ENCODE measurements at places on chromosomes 6 and 20. TPM values are rescaled to one million over a fixed set of nuclear protein-coding genes. Genes with fewer than 3 reads are reported as not detected.

- DNase-seq, result no peak
Observed at GRCh38 chr6:151292974-151293687, 53.4 kb downstream of the AKAP12 start.

GRCh38 chr20:49633643-49634042 is 65.7 kb upstream of the PTGIS start:
- DNase-seq, result no peak

GRCh38 chr20:32551693-32552092 is 33.4 kb downstream of the NOL4L start:
- DNase-seq, result no peak

- no peak for DNase-seq
Observed at GRCh38 chr6:135566311-135567068, 69.0 kb upstream of the AHI1 start.

DNA sequence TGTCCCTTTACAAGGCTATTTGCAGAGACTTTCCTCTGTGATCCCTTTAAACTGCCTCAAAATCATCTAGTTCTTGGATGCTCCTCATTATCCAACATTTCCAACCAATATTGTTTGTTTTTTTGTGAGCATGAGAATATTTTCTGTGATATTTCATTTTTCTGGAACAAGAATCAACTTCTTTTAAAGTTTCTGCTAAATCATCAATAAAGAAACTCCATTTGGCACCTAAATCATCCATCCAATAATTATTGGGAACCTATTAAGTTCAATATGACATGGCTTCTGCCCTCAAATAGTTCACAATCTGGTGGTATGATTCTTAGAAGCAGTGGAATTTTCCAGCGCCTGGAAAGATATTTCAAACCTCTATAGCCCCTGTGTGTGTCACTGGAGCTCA is 207.6 kb downstream of the ISM1 start:
- no peak for DNase-seq

- DNase-seq, result peak; percentile 42
Observed at GRCh38 chr6:118776607-118777549, 117.1 kb upstream of the ASF1A start.

DNA sequence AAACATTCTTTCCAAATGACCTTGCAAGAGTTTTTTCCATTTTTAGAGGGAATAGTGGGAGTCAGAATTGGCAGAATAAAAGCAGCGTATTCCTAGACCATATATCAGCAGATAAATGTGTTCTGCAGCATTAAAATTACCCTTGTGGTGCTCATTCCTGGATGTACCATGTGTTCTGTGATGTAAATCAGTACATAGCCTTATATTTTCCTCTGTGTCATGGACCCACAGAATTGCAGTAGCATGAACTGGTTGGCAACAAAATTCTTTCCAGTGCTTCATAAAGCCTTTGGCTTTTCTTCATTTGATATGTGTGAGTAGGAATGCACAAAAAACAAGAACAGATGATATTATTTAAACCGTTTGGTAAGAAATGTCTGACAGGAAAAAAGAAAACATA is 32.5 kb downstream of the ANKEF1 start:
- DNase-seq, result no peak

DNA sequence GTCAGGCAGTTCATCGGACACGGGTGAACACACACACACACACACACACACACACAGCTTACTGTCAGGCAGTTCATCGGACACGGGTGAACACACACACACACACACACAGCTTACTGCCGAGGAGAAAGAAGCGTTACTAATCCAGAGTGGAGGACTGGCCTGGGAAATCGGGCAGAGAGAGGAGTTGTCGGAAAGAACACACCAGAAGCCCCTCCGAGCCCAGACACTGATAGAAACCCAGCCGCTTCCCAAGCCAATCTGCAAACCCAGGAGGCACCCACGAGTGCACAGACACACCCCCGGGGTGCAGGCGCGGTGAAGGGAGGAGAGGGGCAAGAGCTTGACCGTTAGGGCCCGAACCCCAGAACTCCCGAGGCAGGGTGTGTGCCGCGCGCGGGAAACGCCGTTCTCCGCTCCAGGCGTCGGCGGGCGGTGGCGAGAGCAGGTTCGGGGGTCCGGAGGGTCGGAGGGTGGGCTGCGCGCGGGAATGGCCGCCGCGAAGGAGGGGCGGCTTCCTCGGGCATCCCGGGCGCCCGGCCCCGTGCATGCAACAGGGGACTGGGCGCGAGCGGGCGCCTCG is 636 bp downstream of the ELOVL2 start:
- DNase-seq, result no peak

DNA sequence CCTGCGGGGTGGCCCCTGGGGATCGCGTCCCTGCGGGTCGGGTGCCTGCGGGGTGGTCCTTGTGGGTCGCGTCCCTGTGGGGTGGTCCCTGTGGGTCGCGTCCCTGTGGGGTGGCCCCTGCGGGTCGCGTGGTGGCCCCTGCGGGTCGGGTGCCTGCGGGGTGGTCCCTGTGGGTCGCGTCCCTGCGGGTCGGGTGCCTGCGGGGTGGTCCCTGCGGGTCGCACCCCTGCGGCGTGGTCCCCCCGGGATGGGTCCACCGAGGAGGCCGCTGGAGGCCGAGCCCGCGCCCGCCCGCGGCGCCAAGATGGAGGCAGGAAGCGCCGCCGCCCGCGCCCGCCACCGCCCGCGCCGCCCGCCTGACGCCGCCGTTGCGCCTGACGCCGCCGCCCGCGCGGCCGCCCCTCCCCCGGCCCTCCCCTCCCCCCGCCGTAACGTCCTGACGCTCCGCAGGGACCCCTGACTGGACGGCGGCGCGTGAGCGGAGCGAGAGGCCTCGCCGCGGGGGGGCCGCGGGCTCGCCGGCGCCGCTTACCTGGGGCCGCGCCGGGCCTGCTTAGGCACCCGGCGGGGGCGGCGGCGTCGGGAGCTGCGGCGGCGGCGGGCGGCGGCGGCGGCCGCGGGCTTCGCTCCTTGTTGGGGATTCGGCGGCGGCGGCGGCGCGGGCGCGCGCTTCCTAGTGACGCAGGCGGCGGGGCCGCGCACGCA is at the start of gene GMEB2:
Gene GMEB2 (minus strand): TSS at position 678 of the 705 bp plus-strand sequence. CDS start 7,704 bp downstream, outside the sequence.
- peak; percentile 60 for DNase-seq

DNA sequence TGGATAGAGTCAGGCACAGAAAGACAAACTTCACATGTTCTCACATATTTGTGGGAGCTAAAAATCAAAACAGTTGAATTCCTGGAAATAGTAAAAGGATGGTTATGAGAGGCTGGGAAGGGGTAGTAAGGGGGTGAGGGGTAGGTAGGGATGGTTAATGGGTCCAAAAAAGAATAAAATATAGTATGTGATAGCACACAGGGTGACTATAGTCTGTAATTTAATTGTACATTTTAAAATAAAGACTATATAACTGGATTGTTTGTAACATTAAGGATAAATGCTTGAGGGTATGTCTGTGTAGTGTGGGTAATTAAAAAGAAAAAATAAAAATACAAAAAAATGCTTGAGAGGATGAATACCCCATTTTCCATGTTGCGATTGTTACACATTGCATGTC is 9.9 kb downstream of the SRSF6 start:
- DNase-seq, result no peak

DNA sequence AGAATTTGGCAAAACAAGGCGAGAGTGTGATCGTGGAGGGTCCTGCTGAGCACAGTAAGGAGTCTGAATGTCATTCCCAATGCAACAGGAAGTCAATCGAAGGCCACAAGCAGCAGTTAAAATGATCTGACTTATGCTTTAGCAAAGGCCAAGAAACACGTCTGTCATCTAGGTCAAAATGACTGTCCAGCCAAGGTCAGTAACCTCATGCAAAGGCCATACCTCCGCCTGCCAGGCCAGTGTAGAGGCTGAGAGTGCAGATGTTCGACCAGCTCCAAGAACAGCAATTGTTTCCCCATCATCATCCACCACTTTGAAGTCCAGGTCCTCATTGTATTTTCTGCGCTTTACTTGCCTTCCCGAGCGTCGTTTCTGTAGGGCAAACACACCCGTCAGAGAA is 105.6 kb downstream of the CHD6 start:
- no peak for DNase-seq

GRCh38 chr6:117432273-117432672 is 6.5 kb upstream of the ROS1 start:
- DNase-seq, result no peak

DNA sequence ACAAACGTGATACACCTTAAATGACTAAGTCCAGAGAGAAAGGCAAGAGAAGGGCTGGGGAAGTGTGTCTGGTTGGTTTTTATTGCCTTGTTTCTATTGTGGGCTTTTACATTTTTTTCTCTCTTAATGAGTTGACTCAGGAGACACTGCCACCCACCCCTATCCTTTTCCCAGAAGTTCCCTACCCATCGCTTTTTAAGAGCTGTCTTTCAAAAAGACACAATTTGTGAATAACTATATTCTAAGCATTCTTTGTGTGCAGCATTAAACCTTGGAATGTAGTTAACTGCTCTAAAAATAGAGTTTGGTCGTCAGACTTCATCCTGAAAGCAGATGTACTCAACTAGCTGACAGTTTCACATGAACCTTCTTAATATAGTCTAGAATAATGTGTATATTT is 174.9 kb downstream of the ISM1 start:
- DNase-seq, result no peak

DNA sequence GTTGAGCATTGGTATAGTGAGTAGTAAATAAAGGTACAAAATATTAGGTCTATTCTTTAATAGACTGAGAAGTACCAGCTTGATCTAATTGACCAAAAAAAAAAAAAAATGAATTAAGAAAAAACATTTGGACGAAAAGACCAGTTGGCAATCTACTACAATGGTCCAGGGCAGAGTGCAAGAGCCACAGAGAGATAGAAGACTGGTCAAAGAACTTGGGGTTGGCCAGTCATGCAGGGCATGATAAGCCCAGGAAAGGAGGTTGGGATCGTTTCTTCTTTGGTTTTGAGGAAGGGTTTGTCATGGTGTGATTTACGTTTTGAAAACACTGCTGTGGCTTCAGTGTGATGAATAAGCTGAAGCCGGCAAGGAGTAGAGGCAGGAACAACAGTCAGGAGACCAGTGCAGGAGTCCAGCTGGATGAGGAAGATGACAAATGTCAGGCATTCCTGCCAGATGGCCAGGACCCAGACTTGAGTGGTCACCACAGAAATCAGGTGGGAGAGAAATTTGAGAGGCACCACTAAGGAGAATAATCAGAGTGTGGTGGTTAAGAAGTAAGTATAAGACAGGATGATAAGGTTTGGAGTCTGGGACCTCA is 14.0 kb downstream of the SMLR1 start:
- no peak for DNase-seq

- no peak for DNase-seq
Observed at GRCh38 chr6:2806644-2807043, 35.0 kb downstream of the SERPINB1 start.

GRCh38 chr20:47118206-47118605 is 223.6 kb downstream of the EYA2 start:
- DNase-seq, result no peak

DNA sequence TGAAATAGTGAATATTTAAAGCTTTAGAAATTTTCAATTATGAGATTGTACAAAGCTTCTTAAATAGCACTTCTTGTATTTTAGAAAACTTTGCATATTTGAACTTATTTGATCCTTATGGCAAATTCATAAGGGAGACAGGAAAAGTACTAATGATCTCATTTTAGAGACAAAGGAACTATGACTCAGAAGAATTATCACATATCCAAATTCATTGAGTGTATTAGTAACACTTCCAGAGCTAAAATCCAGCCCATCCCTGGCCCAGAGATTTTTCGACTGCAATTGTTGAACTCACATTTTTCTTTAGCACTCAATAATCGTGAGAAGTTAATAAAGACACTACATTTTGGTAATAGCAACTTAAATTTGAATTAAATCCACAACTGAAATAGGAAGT is 704.3 kb downstream of the EPM2A start:
- no peak for DNase-seq

DNA sequence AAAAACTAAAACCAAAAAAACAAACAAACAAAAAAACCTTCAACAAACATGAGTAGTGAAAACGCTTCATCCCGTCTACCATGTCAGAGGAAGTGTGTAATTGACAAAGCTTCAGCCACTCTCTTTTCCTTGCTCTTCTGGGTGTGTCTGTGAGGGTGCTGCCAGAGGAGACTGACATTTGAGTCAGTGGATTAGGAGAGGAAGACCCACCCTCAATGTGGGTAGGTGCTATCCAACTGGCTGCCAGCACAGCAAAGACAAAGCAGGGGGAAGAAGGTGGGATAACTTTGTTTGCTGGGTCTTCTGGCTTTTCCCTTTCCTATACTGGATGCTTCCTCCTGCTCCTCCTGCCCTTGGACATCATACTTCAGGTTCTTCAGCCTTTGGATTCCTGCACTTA is 145.6 kb downstream of the TASP1 start:
- DNase-seq, result no peak

DNA sequence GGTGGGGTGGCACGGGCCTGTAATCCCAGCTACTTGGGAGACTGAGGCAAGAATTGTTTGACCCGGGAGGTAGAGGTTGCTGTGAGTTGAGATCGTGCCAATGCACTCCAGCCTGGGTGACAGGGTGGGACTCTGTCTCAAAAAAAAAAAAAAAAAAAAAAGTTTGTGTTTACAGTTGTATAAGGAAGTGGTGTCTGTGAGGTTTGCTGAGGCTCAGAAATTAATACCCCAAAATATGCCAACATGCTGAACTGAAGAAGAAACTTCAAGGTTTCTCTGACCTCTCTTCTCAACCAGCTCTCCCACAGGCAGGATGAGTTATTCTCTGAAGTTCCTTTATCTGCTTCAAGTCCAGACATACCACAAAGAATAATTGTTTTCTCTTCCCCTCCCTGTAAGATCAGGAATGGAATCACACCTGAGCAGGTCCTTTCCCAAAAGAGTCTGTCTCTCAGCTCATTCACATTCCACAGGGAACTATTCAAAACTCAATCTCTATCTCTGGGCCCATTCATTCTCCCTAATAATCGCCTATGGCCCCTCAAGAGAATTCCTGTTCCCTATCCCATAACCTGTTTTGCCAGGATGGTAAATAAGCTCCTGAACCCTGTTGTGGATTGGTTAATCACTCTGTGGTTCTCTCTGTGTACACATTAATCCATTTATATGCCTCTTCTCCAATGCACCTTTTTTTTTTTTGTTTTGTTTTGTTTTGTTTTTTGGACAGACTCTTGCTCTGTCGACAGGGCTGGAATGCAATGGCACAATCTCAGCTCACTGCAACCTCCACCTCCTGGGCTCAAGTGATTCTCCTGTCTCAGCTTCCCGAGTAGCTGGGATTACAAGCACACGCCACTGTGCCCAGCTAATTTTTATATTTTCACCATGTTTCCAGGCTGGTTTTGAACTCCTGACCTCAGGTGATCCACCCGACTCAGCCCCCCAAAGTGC is 17.4 kb upstream of the KIFC1 start:
- no peak for DNase-seq

GRCh38 chr6:97939440-97940168 is 656.6 kb upstream of the MMS22L start:
- no peak for DNase-seq

GRCh38 chr6:74133073-74133472 is 437.1 kb downstream of the CD109 start:
- no peak for DNase-seq

- no peak for DNase-seq
Observed at GRCh38 chr20:57451795-57452661, 60.8 kb downstream of the RBM38 start.

Gene FLRT3
- polyA plus RNA-seq, result 113 TPM

Gene PBX2
- polyA plus RNA-seq, result 175 TPM

Gene RAB44
- 0.09 TPM for polyA plus RNA-seq

Gene VWA7
- 5.3 TPM for polyA plus RNA-seq

Gene CRYBG1
- polyA plus RNA-seq, result 33.3 TPM

Gene SLC13A3
- 18.0 TPM for polyA plus RNA-seq

Gene SAMD5
- 13.7 TPM for polyA plus RNA-seq

Gene SIRPA
- polyA plus RNA-seq, result 28.5 TPM
